Activated T-cell treated with anti-CD3 and anti-CD28 coated beads, Interleukin-2, amount 50 U/mL, for 48 hours (primary cell): ENCODE measurements at places on chromosomes 3 and 15.

DNA sequence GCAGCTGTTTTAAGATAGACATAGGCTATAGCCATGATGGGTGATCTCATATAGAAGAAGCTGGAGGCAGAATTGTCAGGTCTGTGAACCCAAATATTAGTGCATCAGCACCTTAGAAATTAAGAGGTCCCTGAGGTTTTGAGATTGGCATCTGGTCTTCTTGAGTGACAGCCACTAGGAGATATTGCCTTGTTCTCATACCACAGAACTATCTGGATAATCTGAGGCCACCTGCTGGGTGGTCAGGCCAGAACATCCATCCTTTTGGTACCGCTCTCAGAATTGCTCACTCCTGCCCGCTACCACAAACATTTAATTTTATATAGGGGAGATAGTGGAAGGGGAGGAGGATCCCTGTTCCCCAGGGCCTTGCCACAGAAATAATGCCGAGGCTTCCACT is 210.6 kb upstream of the ZPLD1 start:
- no peak for DNase-seq

DNA sequence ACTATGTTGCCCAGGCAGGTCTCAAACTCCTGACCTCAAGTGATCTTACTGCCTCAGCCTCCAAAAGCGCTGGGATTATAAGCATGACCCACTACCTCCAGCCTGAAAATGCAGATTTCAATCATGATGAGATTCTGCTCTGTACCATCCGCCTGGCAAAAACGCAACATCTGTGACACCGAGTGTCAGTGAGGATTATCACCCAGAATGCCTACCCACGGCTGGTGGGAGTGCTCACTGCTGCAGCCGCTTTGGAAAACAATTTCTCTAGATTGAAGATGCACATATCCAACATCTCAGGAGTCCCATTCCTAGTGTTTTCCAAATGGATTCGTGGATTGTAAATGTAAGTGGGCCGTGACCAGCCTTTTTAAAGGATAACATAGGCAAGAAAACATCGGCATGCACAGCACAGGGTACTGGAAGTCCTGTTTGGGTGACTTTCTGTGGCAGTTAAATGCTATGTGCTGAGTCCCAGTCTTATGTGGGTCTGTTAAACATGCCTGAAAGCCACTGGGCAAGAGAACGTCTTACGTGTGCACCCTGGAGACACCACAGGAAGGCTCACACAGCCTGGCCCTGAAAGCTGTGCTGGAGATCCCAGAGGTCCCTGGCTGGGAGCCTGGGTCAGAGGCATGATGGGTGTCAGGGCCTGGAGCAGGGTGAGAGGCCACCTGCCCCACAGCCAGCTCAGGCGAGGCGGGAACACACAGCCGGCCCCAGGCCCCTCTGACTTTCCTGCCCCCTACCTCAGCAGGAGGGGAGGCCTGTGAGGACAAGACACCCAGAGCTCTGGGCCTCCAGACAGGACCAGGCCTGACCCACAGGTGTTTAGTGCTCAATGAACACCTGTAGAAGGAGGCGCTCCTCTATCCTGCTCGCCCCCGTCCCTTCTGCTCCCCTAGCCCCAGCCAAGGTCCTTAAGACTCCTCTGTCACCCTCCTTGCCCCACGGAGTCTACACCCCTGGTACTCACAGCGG is 918 bp downstream of the PRSS50 start:
- DNase-seq: no peak

DNA sequence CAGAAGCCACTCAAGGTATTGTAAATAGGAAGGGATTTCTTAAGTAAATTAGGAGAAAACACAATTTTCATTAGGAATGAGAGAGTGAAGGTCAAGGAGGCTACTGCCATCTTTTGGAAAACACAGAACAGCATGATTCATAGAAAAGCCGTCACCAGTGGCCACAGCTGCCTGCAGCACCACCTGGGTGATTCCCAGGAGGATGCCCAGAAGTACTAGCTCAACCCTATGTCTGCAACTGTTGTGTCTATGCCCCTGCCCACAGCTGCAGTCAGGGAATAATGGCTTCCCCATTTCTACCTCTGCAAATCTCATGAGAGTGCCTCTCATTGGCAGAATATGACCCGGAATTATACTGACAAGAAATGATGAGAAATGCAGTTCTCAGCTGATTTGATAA is 300.0 kb downstream of the IGSF11 start:
- DNase-seq: no peak

DNA sequence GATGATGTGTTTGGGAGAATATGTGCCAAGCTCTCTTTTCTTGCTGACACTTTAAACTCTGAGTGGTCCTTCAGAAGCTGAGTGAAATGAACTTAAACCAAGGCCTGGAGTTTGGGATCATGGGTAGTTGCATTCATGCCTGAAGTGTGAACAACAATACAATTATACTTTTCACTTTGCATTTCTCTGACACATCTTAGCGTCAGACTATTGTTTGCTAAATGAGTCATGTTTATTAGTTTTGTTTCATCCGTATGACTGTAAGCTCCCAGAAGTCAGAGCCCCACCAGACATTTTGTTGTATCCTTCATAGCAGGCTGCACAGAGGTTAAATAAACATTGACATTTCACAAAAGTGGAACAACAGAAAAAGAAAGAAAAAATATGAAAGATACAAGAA is 542.6 kb downstream of the TUSC7 start:
- no peak for DNase-seq
